ENCODE measurements at places on chromosomes 1 and 21. TPM values are rescaled to one million over a fixed set of nuclear protein-coding genes. Genes with fewer than 3 reads are reported as not detected.

DNA sequence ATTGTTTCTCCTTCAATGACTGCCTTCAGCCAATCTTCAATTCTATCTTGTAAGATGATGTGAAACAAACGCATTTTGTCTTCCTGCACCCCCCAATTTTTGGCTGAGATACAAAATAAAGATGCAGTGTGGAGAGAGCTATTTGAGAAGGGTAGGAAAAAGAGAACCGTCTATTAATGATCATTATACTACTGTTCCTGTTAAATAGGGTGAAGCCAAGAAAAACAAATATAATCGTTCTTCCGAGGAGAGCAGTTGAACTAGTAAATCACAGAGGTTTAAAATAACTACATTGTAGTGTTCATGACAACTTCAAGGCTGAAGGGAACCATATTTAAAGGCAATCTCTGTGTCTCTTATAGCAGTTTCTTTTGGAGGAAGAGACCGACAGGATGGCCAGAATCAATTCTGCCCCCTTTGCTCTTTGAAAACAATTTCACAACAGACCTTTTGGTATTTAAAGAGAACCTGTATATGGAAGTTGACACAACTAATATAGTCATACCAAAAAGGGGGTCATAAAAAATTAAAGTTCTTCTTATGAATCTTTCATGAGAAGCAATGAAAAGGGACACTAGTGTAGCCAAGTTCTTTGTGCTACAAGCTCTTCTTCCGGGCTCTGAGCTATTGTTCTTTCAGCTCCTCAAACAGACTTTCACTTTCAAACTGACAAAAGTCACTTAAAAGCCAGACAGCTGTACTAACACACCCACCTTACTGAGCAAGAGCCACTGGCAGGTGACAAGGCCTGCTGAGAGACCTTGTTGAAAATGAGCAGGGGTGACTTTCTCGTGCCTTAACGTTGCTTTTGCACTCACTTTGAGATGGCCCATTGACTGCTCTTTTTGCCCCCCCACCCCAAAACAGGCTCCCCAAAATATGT is 30.9 kb downstream of the PROX1 start:
- no peak for DNase-seq
- H3K27ac ChIP-seq, result no peak overlapping the region
- peaks cover 4% of the 10 kb centered on the region for H3K4me1 ChIP-seq
- H3K27me3 ChIP-seq, result peaks cover 2% of the 10 kb centered on the region

DNA sequence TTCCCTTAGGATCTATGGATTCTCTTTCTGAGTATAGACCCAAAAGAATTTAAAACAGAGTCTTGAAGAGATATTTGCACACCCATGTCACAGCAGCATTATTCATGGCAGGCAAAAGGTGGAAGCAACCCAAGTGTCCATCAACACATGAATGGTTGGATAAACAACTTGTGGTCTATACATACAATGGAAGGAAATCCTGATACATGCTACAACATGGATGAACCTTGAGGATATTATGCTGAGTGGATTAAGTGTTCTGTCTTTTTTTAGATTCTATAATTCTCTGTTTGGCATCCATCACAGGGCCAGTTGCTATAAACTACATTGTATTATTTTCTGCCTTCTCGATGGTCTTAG is 39.8 kb downstream of the PTPN14 start:
- H3K27me3 ChIP-seq, result peaks cover 5% of the 10 kb centered on the region
- no peak overlapping the region for H3K27ac ChIP-seq
- H3K36me3 ChIP-seq, result peaks cover 22% of the 10 kb centered on the region
- peaks cover 28% of the 10 kb centered on the region for H3K4me1 ChIP-seq

DNA sequence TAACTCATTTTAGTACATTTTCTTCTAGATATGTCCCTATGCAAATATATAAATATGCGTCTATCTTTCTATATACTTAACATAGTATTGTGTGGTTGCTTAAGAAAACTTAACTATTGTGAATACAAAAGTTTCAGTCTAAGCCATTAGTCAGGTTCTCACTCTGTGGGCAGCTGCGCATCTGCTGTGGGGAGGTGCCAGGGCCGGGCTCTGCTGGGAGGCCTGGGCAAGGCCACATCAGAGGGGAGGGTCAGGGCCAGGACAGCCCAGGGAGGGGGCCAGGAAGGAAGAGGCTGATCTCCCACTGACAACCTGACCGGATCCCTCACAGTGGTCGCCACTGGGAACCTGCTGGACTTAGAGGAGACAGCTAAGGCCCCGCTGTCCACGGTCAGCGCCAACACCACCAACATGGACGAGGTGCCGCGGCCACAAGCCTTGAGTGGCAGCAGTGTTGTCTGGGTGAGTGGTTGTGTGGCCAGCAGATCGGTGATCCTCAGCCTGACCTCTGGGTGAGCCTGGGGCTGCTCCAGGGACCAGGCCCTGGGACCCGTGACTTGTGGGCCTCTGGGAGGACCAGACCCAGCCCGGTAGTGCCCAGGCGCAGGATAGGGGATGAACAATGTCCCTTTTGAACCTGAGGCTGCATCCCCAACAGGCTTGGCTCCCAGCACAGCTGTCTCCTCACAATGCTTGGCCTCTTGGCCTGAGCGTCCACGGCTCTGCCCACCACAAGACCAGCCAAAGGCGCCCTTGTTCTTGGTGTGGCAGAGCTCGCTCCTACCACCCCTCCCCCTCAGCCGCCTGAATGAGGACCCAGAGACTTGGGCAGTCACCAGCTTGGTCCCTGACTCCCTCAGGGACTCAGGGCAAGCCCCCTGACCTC is 20.2 kb downstream of the LDLRAP1 start:
- no peak overlapping the region for H3K27ac ChIP-seq
- peaks cover 20% of the 10 kb centered on the region for H3K27me3 ChIP-seq
- DNase-seq, result no peak
- no peak overlapping the region for H3K4me3 ChIP-seq
- H3K4me1 ChIP-seq, result peaks cover 47% of the 10 kb centered on the region

Gene RIMKLA
- total RNA-seq, result 0.10 TPM

Gene CRP
- not detected for total RNA-seq

Gene DENND4B
- total RNA-seq, result 53.1 TPM

DNA sequence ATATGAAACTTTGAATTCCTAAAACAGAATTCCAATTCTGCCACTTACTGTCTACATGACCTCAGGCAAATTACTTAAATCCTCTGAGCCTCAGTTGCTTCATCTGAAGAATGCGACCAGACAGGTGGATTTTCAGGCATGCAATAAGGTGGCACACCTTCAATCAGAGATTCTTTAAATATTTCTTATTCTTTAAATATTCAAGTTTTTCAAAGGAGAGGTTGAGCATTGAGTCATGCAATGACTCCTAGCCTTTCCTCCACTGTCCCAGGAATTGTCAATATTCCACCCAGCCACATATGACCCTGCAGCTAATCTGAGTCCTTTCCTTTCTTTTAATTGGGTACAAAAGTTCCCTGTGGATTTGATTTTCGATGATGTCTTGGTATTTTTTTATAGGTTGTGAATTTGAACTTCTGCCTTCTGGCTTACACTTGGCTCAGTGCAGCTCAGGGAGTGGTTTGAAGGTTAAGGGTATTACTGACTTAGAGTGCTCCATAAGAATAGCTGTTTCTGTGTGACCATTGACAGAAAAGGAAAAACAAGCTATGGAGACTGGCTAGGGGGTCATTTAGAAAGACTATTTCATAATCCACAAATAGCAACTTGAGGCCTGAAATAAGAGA is 52.2 kb upstream of the PRDX6 start:
- DNase-seq, result no peak
- no peak overlapping the region for H3K4me3 ChIP-seq
- H3K4me1 ChIP-seq, result peaks cover 7% of the 10 kb centered on the region
- H3K27ac ChIP-seq, result no peak overlapping the region
- peaks cover 1% of the 10 kb centered on the region for H3K27me3 ChIP-seq

DNA sequence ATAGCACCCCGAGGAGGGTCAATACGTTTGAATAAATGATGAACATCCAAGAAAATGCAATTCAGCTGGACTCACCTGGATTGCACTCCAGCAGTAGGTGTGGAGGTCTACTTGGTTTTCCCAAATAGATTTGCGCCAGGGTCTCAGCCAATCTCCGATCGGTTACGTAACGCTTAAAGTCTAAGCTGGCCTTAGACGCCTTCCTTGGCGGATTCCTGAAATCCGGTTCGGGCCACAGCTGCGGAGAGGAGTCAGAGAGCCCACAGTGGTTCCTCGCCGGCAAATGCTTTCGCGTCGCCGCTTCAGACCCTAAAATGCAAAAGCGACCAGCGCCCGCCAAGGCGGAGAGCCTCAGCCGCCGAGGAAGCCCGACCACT is 322 bp downstream of the TFB2M start:
- peaks cover 12% of the 10 kb centered on the region for H3K27me3 ChIP-seq
- peak overlapping the region; percentile 93 for H3K27ac ChIP-seq
- H3K36me3 ChIP-seq, result peaks cover 4% of the 10 kb centered on the region
- H3K4me1 ChIP-seq, result peaks cover 27% of the 10 kb centered on the region

DNA sequence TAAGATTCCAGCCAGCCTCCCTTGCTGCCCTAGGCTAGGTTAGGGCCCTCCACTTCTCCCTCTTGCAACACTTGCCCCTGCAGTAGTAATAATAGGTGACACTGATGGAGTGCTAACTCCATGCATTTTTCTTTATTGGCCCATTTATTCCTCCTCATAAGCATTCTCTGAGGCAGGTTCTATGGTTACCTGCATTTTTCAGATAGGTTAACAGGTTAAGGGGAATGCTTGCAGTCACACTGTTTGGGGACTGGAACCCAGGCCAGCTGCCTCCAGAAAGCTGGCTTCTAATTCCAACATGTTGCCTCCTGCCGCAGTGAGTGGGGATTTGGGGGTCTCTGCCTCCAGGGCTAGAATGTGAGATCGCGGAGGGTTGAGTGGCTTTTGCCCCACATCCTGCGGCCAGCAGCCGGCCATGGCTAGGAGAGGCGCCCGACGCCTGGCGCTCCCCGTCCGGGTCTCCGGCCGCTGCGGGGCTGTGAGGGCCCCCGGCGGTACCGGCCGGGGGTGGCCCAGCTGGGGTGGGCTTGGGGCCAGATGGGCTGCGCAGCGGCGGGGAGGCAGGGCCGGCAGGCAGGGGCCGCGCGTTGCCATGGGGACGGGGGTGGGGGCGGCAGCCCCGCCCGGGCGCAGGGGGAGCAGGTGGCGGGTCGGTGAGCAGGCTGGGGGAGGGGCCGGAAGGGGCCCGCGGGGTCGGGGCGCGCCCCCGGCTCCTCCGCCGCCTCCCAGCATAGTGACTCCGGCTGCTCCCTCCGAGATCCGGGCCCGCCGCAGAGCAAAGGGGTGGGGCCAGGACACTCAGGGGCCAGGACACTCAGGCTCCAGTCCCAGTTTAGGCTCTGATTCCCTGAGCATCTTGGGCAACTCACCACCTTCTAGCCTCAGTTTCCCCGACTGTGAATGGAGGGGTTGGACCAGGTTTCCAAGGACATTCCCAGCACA is 68.4 kb upstream of the SSBP3 start:
- DNase-seq, result no peak
- peaks cover 5% of the 10 kb centered on the region for H3K36me3 ChIP-seq
- peaks cover 34% of the 10 kb centered on the region for H3K4me1 ChIP-seq
- peak overlapping the region; percentile 42 for H3K4me3 ChIP-seq
- H3K27me3 ChIP-seq, result peaks cover 17% of the 10 kb centered on the region
- H3K27ac ChIP-seq, result peak overlapping the region; percentile 18

Gene PLD5
- not detected for total RNA-seq
